B cell (primary cell): ENCODE measurements at places on chromosomes 3 and 15. TPM values are rescaled to one million over a fixed set of nuclear protein-coding genes. Genes with fewer than 3 reads are reported as not detected.

DNA sequence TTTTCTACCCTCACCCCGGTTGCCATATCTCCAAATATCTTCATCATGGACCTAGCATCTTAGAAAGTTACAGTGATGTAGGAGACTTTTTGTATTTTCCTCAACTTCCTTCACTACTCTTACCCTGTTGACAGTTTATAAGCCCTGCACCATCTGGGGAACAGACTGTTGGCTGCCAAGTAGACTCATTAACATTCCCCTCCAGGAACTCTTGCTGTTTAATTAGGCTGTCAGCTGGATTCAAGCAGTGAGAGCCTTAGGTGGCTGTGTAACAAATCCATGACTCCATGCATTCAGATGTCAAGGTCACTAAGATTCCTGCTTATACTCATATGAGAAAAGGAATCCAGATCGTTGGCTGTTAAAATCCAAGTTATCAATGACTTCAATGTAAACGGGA, 198.3 kb downstream of the NAALADL2 start:
- no peak for DNase-seq

- DNase-seq, result no peak
Measured at GRCh38 chr3:171088964-171089754, 62.6 kb upstream of the SLC2A2 start.

Gene ADGRG7
- not detected in 2 replicates for total RNA-seq

DNA sequence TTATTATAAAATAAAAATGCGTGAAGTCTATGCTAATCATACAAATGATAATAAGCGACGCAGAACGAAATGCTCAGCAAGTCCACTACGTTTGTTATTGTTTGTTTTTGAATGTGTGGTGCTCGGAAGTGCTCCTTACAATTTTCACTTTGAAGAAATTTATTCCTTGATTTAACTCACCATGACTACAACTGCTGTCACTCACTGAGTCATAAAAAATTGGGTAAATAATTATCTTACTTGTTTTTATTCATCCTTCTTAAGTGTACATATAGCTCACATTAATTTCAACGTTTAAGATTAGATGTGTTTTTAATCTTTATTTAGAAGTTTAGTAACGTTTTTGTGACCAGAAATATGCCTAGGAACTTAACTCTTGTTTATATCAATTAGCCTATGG, 66.7 kb upstream of the NANOGP8 start:
- no peak for DNase-seq

Gene PIK3R4
- 27.1 and 32.8 TPM in 2 replicates for total RNA-seq

Gene HEXA
- total RNA-seq, result 151 and 154 TPM in 2 replicates

DNA sequence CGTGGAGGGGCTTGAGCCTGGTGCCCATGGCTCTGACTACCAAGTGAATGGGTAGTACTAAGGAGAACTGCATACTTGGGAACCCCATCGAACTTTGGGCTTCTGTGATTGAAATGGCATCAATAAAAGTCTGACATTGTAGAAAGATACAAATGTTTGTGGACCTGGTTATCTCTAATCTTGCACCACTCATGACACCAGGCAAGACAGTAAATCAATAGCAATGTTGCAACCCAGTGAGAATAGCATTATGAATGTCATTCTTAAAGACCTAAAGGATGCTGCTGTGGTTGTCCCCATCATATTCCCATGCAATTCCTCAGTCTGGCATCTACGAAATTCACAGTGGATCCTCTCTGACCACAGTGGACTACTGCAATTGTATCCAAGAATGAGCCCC, 233.6 kb upstream of the LYSMD4 start:
- DNase-seq, result no peak

Gene GXYLT2
- not detected in 2 replicates for total RNA-seq

Gene GCNT3
- not detected in 2 replicates for total RNA-seq

GRCh38 chr15:91870876-91871537, 17.5 kb downstream of the SLCO3A1 start:
- no peak for DNase-seq
